Renal pelvis (tissue), 12 donors: ENCODE measurements at places on chromosomes 7 and 10.

DNA sequence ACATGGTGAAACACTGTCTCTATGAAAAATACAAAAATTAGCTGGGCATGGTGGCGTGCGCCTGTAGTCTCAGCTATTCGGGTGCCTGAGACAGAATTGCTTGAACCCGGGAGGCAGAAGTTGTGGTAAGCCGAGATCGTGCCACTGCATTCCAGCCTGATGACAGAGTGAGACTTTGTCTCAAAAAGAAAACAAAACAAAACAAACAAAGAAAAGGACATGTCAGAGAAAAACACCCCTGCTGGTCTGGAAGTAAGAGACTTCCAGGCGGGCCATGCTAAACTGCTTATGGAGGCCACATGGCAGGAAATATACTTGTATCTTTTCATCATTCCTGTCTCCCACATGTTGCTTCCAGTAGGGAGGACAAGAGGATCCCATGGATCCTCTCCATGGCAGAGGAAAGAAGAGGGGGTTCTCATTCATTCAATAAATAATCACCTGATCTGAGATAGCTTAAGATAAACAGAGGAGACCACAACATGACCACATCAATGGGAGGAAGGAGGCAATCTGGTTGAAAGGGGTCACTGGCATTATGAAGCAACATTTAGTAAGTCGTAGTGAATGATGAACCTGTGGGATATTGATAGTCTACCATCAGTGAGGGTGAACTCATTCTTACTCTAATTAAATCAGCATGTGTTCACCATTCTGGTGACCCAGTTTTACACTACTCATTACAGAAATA lies 60.5 kb upstream of the ZNF138 start:
- no peak for DNase-seq

GRCh38 chr10:95864906-95865813 lies 42.6 kb upstream of the CC2D2B start:
- DNase-seq: peak; percentile 54

- no peak for DNase-seq
Observed at GRCh38 chr7:95479992-95480624, 5.6 kb upstream of the ASB4 start.

- no peak for DNase-seq
Observed at GRCh38 chr10:33186150-33186549, 148.3 kb downstream of the NRP1 start.

DNA sequence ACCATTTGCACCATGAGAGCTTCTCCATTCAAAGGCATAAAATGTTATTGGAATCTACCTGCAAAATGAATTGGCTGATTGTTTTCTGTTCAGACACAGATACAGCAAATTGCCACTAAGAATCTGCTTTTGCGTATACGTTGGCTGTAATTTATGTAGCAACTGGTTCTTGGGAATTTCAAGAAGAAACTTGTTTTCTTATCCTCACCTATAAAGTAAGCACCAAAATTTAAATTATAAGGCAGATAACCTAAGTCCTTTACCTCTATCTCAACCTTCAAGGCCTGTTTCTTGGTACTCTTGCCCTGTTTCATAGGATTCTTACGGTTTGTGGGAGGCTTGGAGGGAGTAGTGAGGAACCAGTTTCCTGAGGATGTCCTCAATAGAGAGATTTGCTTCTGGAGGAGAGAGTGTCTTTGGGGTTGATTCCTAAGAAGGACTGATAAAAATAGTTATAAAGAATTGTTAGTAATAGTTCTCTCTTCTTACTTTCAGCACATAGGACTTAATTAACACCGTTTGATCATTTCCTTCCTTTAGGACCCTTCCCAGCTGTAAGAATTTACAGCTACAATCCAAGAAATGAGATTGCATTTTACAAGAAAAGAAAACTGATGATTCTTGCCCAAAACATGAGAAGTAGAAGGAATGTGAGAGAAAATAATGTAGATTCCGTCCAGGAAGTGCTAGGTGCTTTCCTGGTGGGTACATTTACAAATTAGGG lies 2.0 kb downstream of the STAMBPL1 start:
- DNase-seq: no peak

GRCh38 chr7:10696064-10696463 lies 277.6 kb upstream of the PHF14 start:
- no peak for DNase-seq

DNA sequence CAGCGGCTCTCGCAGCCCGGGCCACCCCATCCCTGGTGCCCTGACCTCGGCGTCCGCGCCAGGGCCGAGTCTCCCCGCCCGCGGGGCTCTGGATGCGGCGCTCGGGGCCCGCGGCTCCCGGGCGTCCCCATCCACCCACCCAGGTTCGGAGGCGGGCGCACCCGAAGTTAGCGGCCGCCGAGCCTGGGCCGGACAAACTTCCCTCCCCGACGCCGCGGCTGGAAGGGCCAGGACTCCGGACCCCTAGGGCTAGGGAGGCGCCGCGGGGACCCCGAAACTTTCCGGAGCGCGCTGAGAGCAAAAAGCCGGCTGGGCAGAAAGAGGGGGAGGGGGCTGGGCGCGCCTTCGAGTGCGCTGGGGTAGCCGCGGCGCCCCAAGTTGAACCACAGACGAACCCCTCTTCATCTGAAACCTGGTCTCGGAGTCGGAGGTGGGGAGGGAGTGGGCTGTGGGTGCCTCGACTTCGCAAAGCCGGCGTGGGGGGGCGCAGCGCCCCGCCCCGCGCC lies 3.7 kb upstream of the ELFN1 start:
- DNase-seq: no peak

- no peak for DNase-seq
Observed at GRCh38 chr10:131909014-131909808, 8.4 kb downstream of the PPP2R2D start.

- no peak for DNase-seq
Observed at GRCh38 chr10:69804775-69805174, 3.1 kb downstream of the COL13A1 start.
